Caco-2 (cell line): ENCODE measurements at places on chromosomes 6 and 20.

- DNase-seq = no peak
These were observed 13.9 kb upstream of the SULF2 start for GRCh38 chr20:47799116-47799715.

DNA sequence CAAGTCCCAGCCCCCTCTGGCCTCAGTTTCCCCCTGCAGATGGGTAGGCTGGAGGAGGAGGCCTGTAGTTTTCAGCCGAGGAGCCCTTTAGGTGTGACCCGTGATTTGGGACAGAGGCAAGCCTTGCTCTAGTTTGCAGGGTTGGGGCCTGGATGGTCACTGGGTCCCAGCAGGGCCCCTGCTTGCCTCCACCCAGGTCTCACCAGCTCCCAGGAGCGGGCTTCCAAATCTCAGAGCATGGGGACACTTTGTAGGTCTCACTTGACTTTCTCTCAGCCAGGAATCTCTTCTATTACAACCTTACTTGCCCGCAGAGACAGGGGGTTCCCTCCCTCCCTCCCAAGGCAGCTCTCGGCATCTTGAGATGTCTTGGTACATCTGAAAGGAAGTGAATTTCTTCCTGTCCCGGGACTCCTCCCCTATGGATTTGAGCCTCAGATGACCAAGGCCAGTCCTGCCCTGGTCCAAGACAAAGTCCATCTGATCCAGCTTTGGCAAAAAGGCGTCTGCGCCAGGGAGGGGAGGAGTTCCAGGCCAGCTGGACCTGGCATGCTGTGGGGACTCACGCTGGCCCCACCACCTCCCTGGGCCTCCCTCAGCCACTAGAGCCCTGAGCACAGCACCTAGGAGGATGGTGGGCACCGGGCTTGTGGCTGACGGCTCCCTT is 47.4 kb downstream of the SRC start:
- peak; percentile 41 for DNase-seq

DNA sequence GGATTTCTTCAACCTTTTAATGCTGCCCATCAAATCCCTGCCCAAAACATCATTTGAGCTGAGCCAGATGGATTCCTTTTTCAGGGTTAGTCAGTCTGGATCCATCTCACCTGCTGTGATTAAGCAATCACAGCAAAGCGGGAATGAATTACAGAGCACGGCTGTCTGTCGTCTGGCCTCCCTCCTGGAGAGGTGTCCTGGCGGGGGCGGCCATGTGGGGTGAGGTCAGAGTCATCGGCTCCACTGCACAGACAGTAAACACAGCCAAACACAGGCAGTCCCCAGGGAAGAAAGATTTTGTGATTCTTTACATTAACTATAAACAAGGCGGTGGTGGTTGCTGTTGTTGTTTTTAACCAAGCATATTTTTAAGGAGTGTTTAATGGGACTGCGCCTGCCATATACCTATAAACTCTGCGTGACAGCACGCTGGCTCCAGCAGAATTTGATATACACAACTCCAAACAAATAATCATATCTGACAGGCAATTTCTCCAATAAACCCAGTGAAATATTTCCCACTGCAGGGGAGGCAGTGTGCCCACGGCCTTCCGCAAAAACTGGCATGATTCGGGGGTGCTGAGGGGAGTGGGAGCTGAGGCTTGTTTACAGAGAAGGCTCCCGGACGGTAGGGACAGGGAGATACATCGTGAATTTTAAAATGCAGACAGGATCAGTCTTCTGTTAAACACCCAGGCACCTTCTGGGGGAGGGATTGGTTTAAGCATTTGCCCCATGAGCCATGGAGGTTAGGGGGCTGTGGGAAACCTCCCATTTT is 232.0 kb upstream of the PMEPA1 start:
- no peak for DNase-seq

- DNase-seq = no peak
These were observed 7.4 kb downstream of the TINAG start for GRCh38 chr6:54315656-54316055.

GRCh38 chr20:52439375-52439774 is 247.8 kb upstream of the ZFP64 start:
- no peak for DNase-seq

DNA sequence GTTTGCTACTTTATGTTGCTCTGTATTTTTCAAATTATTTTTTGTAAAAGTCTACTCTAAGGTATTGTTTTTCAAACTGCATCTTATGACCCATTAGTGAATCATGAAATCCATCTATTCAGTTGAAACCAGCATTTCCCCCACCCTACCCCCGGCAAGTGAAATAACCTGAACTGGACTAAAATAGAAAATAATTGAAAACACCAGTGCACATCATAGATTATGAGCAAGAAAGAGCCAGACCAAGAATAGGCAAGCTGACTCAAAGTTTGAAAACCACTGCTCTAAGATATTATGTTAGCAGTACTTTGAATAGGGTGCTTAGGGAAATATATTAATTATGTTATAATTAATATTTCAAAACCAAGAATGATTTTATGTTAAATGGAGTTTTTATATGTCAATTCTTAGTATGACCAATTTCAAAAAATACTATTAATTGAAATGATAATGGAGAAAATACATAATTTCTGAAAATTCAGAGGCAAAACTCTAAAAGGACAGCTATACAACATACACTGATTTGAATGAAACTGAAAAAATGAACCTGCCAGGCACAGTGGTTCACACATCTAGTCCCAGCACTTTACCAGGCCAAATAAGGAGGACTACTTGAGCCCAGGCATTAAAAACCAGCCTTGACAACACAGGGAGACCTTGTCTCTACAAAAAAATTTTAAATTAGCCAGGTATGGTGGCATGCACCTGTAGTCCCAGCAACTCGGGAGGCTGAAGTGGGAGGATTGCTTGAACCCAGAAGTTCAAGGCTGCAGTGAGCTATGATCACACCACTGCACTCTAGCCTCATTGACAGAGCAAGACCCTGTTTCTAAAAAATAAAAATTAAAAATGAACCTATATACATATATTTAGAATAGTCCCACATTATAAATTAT is 112.0 kb downstream of the CDK19 start:
- DNase-seq = no peak

DNA sequence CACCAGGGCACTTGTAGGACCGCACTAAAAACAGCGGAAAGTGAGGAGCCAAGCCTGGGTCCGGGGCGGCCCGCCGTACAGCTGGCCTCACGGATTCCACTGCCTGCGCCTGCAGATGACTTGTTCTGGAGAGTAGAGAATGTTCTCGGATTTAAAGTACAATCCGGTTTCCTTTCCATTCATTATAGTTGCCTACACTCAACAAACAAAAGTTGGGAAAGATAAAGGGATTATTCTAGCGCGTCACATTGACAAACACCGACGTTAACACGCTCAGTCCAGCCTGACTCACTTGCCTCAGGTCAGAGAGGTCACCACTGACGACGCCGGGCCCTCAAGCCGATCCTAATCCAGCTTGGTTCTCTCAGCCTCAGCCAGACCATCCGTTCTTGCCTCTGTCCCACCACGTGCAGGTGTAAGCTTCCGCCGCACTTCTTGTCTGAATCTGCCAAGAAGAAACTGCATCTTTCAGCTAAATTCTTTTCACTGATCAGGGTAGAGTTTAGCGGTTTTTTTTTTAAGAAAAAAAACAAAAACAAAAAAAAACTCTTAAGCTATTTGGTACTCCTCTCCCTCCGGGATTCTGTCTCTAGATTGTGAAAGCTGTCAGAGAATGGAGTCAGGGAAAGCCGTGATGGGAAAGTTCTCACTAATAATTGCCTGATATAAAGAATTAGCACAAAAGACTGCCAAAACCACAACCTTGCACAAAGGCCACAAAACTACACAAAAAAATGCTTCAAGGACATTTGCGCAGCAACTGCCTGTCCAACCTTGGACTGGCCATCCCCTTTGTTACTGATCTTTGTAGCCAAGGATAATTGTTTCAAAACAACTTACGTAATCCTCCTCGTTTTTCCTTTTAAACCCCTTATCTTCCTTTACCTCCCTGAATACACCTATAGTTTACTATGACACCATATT is 1.1 kb upstream of the PHF10 start:
- DNase-seq = peak; percentile 83

GRCh38 chr6:107230448-107230847 is 115.1 kb upstream of the BEND3 start:
- no peak for DNase-seq

GRCh38 chr20:41057999-41058673 is 29.5 kb downstream of the TOP1 start:
- no peak for DNase-seq

- no peak for DNase-seq
These were observed 604.4 kb upstream of the NOX3 start for GRCh38 chr6:156060013-156060412.

- no peak for DNase-seq
These were observed 607.8 kb upstream of the ARID1B start for GRCh38 chr6:156169371-156169770.

DNA sequence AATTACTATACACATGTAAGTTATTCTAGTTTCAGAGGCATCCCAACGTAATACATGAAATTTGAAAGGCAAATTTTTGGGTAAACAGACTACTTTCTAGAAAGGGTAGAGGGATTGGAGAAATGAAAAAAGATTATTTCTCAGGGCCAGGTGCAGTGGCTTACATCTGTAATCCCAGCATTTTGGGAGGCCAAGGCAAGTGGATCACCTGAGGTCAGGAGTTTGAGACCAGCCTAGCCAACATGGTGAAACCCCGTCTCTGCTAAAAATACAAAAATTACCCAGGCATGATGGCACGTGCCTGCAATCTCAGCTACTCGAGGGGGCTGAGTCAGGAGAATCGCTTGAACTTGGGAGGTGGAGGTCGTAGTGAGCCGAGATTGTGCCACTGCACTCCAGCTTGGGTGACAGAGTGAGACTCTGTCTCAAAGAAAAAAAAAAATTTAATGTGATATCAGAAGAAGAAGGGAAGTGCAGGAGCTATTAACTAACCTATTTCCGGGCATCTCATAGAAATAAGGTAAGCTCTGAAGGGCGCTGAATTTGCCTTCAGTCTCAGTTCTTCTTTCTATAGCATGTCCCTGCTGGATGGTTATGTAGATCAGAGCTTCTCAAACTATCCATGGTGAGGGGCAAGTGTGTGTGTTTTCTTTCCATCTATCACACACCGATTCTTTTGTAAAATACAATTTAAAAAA is 100.3 kb upstream of the MTHFD1L start:
- DNase-seq = no peak

DNA sequence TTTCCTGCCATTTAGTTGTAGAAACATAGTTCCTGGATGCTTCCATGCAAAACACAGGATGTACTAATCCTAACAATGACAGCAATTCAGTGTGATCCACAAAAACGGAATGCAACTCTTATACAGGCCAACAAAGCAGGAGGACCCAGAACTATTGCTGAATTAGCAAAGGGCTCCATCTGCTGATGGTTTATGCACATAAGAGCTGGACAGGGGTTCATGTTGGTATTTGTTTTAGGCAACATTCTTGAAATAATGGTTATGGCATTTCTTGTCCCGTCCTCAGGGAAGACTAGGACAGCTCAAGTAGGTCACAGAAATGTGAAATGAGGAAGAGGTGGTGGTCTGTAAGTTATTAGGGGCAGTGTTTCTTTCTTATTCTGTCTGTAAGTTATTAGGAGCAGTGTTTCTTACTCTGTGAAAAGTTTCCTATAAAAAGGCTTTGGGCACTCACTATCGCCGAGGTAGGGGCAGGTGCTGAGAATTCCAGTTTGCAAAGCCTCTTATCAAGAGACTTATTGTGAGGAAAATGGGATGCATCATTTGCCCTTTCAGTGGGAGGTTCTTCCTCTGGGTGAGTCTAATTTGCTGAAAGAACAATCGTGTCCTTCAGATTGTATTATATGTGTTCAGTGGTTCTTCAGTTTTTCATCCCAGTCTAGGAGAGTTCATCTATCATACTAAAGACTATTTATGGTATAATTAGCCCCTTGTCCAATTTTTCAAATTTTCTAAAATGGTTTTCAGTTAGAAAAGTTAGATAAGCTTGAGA is 171.1 kb downstream of the MCHR2 start:
- DNase-seq = peak; percentile 48

GRCh38 chr6:134532694-134533624 is 215.0 kb upstream of the SGK1 start:
- DNase-seq = no peak

DNA sequence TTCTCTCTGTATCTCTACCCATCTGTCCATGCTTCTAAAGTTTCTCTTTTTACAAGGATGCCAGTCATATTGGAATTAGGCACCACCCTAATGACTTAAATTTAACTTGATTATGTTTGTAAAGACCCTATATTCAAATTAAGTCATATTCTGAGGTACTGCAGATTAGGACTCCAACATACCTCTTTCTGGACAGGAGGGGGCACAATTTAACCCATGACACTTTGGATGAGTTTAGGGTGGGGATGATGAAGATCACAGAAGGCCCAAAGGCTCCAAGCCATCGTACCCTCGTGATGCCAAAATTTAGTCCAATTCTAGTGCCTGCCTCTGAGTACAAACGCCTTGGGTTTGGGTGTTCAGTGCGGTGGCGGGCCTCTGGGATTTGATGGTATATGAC is 15.0 kb upstream of the NKX2-2 start:
- DNase-seq = no peak

DNA sequence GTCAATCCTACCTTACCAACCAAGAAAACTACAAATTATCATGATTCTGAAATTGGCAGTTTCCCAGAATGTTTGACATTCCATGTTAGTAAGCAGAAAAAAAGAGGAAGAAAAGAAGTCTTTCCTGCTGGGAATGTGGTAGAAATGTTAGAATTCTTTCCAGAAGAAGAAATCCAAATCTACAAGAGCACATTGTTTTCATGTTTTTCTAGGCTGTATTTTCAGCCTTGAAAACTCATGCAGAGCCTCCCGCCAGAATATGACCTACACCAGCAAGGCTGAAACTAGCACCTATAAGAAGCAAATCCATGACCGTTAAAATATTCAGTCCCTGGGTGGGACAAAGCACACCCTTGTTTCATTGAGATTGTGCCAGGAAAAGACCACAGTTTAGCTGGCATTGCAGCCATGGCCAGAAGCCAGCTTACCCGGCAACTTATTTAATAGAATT is 259.4 kb downstream of the GJA1 start:
- no peak for DNase-seq

DNA sequence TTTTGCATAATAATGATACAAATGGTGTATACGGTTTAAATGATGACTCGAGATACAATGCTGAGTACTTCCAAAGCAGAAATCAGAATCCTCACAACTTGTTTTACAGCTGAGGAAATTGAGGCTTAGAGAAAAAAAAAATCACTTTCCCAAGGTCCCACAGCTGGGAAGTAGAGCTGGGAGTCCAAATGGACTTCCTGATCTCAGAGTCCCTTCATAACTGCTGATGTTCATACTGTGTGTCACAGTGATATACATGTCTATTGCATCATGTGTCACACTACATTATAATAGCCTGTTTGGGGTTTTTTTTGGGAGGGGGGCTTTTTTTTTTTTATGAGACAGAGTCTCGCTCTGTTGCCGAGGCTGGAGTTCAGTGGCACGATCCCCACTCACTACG is 8.5 kb downstream of the HM13 start:
- no peak for DNase-seq

DNA sequence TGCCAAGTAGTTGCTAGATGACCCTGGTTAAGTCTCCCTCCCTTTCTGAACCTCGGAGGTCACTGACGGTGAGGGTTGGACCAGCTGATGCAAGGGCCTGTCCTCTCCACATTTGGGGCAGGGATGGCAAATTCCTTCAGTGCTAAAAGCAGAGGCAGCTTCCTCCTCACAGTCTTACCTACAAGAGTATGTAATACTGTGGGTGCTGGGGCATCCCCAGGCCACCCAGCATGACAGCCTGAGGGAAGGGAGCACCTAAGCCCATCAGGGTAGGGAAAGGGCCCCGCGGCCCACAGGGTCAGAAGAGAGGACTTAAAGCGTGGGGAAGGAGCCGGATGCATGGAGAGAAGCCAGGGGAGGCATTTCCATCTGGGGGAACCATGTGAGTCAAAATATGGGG is 38.0 kb downstream of the TGM3 start:
- DNase-seq = no peak
